Heart left ventricle (tissue), 16 donors: ENCODE measurements at places on chromosomes 2 and 18. TPM values are rescaled to one million over a fixed set of nuclear protein-coding genes. Genes with fewer than 3 reads are reported as not detected.
A peak's percentile ranks its signal among the peaks of the same experiment; 100 is the strongest.

The STPG4 gene
- polyA plus RNA-seq = not detected

The DAPL1 gene
- not detected for polyA plus RNA-seq

The IL36RN gene
- not detected for polyA plus RNA-seq

DNA sequence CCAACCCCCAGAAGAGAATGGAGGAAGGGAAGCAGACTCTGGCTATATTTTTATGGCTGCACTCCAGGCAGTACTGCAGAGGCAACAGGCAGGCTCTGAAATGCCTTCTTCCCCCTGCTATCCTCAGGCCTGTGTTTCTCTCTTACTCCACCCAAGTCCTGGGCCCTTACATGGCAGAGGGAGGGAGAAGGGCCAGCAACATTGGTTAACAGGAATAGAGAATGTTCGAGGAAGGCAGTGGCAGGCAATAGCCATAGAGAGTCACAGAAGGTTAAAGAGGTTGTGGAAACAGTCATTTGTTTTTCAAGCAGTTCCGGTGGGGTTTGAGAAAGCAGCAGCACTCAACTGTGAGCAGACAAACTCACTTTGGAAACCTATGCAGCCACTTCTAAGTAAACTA is 15.1 kb upstream of the DARS1 start:
- H3K4me3 ChIP-seq = no peak overlapping the region
- no peaks in the 10 kb centered on the region for H3K27me3 ChIP-seq
- peak overlapping the region; percentile 19 for H3K27ac ChIP-seq
- H3K4me1 ChIP-seq = peaks cover 19% of the 10 kb centered on the region
- DNase-seq = no peak
- H3K36me3 ChIP-seq = no peaks in the 10 kb centered on the region

- no peak for DNase-seq
- H3K4me3 ChIP-seq = no peak overlapping the region
- no peaks in the 10 kb centered on the region for H3K36me3 ChIP-seq
Observed at GRCh38 chr18:13513021-13513420, 213.3 kb downstream of the FAM210A start.

DNA sequence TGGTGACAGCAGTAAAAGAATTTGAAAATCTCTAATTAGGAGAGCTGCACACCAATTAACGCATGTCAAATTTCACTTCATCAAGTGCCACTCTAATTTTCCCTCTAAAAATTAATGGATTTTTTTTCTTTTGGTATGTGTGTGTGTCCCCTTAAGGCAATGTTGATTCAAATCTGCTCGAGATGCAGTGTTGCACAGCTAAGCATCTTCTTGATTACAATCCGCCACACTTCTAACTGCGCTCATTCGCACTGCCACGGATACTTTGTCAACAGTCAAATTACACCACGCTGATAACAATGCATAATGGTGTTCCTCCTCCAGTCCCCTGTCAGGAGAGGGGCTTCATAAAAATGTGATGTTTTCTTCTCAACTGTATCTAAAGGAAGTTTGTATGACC is 261.4 kb downstream of the MEIS1 start:
- no peaks in the 10 kb centered on the region for H3K4me1 ChIP-seq
- H3K4me3 ChIP-seq = no peak overlapping the region
- H3K36me3 ChIP-seq = no peaks in the 10 kb centered on the region

GRCh38 chr2:230762317-230762896 is 49.8 kb downstream of the CAB39 start:
- no peak overlapping the region for H3K27ac ChIP-seq
- DNase-seq = no peak
- H3K27me3 ChIP-seq = no peaks in the 10 kb centered on the region
- no peak overlapping the region for H3K4me3 ChIP-seq
- peaks cover 64% of the 10 kb centered on the region for H3K36me3 ChIP-seq
- H3K4me1 ChIP-seq = peaks cover 31% of the 10 kb centered on the region

GRCh38 chr2:56248965-56249742 is 65.4 kb downstream of the CCDC85A start:
- no peak overlapping the region for H3K4me3 ChIP-seq
- H3K36me3 ChIP-seq = no peaks in the 10 kb centered on the region
- H3K27me3 ChIP-seq = no peaks in the 10 kb centered on the region
- peaks cover 18% of the 10 kb centered on the region for H3K4me1 ChIP-seq
- no peak for DNase-seq

DNA sequence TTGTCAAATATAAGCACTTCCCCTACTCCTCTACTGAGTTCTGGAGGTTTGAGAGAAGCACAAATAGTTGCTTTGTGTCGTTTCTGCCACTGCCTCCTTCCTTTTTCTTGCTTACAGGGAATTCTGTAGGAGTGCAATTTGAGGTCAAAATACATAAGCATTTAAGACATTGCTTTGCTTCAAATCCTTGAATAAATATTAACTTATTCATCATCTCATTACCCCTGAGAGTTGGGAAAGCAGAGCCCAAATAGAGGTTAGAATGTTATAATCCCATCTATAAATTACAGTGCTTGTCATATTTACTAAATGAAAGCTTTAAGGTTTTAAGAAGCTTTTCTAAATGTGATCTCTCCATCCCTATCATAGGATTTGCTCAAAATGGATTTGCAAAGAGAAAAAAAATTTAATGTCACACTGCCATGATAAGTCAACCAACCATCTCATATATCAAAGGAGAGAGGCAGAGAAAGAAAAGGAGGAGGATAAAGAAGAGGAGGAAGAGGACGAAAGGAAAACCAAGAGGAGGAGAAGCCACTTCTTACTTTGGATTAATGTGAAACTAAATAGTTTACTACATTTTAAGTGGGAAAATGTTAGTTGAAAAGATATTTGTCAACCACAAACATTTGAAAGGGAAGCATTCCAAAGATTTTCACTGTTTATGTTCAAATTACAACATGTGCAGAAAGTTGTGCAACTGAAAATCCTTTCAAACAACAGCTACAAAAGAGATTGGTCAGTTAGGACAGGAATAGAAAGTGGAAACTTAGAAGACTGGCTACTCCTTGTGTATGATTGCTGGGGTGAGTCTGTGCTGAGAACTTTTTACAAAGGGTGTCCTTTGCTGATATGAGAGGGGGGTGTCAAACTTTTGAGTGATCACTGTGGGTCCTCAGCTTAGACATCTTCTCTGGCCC is 277.3 kb upstream of the FN1 start:
- no peak for DNase-seq
- no peaks in the 10 kb centered on the region for H3K36me3 ChIP-seq
- no peaks in the 10 kb centered on the region for H3K27me3 ChIP-seq
- peak overlapping the region; percentile 32 for H3K27ac ChIP-seq

DNA sequence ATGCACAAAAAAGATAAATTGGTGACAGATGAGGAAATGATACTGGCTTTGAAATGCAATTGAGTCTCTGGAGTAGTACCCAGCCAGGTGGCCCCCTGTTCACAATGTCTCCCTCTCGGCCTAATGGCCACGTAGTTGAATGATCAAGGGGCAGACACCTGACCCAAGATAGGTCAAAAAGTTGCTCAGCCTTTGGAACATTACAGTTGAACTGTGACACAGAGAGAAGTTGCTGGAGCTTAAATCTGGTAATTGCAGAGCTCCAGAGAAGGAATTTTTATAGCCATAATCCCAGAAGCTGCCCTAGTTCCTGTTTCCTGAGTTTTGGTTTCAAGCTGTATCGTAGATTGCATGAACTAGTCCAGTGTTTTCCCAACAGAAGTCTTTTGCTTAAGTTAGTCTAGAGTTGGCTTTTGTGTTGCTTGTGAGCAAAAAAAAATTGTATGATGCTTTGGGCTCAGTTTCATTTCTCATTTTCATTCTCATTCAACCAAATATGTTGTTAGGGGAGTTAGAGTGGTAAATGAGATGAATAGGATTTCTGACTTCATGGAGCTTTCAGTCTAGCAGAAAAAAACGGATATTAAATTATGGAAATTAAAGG is 117.9 kb downstream of the CSRNP3 start:
- H3K36me3 ChIP-seq = no peaks in the 10 kb centered on the region
- no peaks in the 10 kb centered on the region for H3K27me3 ChIP-seq
- DNase-seq = no peak
- no peak overlapping the region for H3K27ac ChIP-seq
- no peak overlapping the region for H3K4me3 ChIP-seq

DNA sequence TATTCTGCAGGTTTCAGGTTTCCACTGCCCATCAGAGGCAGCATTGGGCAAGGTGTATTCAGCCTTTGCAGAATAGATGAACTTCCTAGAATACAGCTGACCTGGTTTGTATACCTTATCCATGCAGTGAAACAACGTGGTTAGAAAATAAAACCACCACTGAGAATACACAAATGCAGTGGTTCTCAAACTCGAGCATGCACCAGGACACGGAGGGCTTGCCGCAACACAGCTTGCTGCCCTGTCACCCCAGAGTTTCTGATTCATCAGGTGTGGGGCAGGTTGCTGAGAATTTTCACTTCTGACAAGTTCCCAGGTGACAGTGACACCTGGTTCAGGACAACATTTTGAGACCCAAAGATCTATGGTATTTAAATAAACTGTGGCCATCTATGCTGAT is 23.4 kb upstream of the C1D start:
- H3K4me1 ChIP-seq = no peaks in the 10 kb centered on the region
- no peak overlapping the region for H3K4me3 ChIP-seq
- no peaks in the 10 kb centered on the region for H3K36me3 ChIP-seq
- H3K27me3 ChIP-seq = no peaks in the 10 kb centered on the region

- no peaks in the 10 kb centered on the region for H3K36me3 ChIP-seq
- peak overlapping the region; percentile 89 for H3K4me3 ChIP-seq
- no peaks in the 10 kb centered on the region for H3K27me3 ChIP-seq
- H3K27ac ChIP-seq = peak overlapping the region; percentile 91
Observed at GRCh38 chr2:27771202-27771547, 344 bp upstream of the MRPL33 start.

DNA sequence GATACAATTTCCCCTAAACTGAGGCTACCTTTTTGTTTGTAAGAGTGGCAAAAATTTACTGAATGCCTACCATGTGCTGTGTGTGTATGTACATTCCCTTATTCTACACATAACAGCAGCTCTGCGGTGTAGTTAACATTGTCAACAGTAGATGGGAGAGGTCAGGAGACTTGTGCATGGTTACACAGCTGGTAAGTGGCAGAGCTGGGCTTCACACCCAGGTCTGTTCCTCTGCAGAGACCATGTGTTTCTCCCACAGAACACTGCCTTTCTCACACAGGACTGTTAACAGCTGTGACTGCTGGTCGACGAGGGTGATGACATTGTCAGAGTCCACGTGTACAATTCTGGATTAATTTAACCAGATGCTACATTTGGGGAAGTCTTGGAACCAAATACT is 49.1 kb downstream of the EML6 start:
- no peak overlapping the region for H3K27ac ChIP-seq
- no peak for DNase-seq
- H3K27me3 ChIP-seq = no peaks in the 10 kb centered on the region
- no peaks in the 10 kb centered on the region for H3K4me1 ChIP-seq
- H3K4me3 ChIP-seq = no peak overlapping the region
